Stimulated activated naive B cell treated with anti-CD40 and anti-IgM and Interleukin-4, amounts not matched to agents 10 μg/mL and 1 μg/mL and 100 μg/mL, for 72 hours (primary cell): ENCODE measurements at places on chromosomes 1 and 21.

DNA sequence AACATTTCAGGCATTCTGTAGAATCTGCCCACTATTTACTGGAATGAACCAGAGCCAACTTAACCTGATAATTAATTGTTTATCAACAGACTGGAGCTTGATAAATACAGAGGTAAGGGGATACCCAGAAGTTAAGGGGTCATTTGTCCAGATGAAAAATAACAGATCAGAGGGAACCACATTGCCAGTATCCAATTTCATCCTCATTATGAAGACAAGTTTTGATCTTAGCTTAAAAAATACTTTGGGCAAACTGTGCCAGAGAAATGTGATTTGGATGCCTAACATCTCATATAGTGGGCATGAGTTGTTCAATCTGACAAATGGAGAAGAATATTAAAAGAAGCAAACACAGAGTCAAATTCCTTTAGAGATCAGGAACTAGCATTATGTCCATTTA is 63.7 kb downstream of the IFI44 start:
- no peak for DNase-seq

GRCh38 chr1:44911026-44911425 is 68.0 kb upstream of the PTCH2 start:
- DNase-seq = no peak

GRCh38 chr1:108082001-108082400 is 117.0 kb upstream of the VAV3 start:
- DNase-seq = no peak

DNA sequence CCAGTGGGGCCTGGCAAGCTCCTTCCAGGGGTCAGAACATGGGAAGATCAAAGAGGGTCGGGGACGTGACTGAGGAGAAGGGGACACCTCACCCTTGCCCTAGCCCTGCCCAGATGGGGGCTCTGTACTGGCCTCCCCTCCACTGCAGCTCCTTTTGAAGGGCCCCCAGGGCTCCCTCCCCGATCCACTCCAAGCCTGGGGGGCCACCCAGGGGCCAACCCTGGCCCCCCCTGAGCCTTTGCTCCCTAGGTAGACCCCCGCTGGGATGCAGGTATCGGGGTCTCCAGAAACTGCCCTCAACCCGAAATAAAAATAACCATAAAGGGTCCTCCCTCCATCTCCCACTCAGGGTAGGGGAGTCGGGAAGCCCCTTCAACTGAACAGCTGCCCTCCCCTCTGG is 37.4 kb upstream of the FAM131C start:
- DNase-seq = no peak

GRCh38 chr21:34888569-34889319 is 160.4 kb downstream of the RUNX1 start:
- DNase-seq = peak; percentile 82

DNA sequence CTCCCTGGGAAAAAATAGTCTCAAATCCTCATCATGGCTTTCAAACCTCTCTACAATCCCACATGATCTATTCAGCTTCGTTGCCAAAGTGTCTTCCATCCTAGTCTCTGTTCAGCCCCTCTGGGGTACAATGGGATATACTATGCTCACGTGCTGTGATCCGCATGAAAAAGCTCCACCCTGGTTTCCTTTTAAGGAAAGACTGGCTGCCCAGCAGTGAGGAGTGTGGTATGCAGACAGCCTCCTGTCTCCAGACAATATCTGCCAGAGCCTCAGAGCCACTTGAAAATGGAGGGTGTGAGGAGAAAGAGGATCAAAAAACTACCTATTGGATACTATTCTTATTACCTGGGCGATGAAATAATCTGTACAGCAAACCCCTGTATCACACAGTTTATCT is 194.5 kb downstream of the LHX8 start:
- no peak for DNase-seq

DNA sequence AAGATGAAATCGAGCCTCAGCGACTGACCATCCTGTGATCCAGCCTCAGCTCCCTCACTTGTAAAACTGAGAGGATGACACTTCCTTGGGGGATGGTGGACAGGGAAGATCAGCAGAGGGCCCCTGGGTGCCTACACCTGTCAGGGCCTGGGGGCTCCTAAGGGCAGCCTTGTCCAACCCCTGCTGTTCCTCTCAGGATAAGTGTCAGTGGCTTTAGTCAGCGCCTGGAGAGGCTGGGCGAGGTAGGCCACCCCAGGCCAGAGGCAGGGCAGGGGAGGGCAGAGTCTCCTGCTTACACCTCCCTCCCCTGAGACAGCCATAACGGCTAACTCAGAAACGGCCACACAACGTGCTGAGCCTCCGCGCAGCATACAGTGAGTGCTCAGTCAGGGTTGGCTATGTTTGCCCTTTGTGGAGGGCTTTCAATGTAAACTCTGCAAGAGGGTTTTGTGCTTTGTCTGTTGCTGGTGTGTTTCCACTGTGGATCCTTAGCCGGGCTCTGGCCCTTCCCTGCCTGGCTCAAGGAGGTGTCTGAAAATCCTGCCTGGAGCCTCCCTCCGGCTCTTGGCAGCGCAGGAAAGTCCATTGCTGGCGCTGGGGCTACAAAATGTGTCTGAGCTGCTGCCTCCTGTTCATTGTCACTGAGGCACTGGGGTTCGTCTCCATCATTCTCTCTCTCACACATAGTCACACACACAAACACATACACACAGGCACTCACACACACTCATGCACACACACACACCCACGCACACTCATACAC is 588.4 kb downstream of the PTPRU start:
- DNase-seq = no peak

GRCh38 chr1:199944986-199945385 is 82.5 kb upstream of the NR5A2 start:
- no peak for DNase-seq

DNA sequence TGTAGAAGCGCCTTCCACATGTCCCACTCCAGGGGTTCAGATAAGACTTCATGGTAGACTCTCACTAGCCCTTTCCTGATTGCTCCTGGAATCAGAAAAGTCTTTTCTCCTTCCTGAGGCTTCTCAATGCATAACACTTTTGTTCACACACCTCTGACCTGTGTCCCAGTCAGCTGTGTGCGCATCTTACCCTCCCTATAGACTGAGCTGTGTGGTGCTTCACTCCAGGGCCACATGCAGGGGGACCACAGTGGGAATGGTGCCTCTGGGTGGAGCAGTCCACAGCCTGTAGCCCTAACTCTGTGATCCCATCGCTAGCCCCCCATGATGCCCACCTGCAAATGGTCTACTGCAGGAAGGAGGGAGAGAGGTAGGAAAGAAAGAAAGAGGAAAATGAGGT is 84.0 kb upstream of the TLR5 start:
- DNase-seq = no peak

DNA sequence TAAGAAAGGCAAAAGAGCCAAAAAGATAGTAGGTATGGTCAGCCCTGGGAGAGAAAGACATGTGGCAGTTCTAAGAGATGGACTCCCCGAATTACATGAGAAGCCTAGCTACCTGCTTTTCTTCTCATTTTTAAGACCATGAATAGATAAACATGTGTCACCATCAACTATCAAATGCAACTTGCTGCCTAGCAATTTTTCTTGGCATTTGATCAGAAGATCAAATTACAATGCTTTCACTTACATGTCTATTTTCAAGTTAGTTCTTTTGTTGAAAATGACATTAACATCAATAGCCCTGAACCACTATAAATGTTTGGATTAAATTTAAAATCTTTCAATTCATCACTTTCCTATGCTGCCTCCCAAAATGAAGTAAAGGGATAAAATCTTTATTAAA is 212.3 kb downstream of the HHIPL2 start:
- DNase-seq = no peak

GRCh38 chr21:41602531-41602930 is 94.6 kb upstream of the TMPRSS2 start:
- DNase-seq = no peak

GRCh38 chr1:91428182-91428798 is 23.7 kb upstream of the HFM1 start:
- DNase-seq = no peak

GRCh38 chr1:205141236-205142101 is 19.7 kb upstream of the RBBP5 start:
- peak; percentile 43 for DNase-seq

DNA sequence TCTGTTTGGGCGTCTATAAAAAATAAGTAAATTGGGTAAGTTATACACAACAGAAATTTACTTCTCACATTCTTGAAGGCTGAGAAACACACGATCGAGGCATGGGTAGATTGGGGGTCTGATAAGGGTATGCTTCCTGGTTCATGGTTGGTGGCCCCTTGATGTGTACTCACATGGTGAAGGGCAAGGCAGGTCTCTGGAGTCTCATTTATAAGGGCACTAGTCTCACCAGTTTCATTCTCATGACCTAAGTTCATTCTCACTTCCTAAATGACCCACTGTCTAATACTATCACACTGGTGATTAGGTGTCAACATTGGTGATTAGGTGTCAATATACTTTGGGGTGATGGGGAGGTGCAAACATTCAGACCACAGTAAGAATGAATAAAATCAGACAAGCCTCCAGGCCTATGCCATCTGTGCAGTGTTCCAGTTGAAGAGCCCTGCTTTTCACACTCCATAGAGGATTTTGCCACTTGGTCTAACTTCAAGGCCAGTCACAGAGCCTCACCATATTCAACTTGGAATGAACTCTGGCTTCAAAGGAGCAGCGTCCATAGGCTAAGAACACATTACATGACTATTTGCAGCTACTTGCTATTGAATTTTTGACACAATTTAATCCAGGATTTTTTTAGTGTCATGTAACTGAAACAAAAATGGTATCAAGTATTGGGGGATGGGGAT is 2.5 kb upstream of the GBP4 start:
- peak; percentile 37 for DNase-seq

DNA sequence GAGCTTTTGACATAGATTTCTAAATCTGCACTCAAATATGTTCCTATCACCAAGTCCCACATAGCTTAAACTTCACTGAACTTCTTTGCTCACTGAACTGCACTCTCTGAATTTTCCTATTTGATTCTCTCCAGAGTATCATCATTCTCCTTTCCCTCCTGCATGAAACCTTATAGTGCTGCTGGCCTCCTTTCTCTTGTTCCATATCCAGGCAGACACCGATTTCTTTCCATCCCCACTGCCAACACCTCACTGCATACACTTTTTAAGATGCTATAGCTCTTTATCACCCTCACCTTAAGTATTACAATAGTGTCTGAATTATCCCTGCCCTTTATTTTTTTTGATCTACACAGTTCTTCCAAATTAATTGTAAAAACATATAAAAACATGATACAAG is 3.1 kb upstream of the TRIM45 start:
- no peak for DNase-seq

- no peak for DNase-seq
Observed at GRCh38 chr1:10022656-10023055, 10.1 kb upstream of the UBE4B start.

- DNase-seq = no peak
Observed at GRCh38 chr1:98388441-98388840, 273.1 kb upstream of the SNX7 start.

- no peak for DNase-seq
Observed at GRCh38 chr1:85836736-85837135, 128.5 kb upstream of the ZNHIT6 start.

DNA sequence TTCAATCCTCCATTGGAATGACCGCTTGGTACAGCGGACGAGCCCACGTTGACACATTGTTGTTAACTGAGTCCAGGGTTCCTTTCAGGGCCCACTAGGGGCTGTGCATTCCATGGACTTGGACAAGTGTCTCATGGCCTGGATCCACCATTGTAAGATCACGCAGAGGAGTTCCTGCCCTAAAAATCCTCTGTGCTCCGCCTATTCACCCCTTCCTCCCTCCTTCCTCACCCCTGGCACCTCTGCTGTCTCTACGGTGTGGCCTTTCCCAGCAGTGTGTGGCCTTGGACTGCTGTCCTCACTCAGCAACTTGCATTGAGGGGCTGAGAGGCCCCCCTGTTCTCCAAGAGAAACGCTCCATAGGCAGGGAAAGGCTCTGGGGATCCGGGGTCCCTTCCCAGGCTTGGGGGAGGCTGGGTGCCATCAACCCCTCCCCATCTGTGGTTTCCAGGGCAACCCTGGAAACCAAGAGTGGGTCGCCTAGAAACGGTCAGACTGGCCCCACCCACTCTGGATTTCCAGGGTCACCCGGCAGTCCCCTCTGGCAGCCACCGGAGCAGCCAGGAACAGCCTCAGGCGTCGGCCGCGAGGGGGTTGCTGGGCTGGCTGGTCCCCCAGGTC is 50.9 kb downstream of the MEGF6 start:
- no peak for DNase-seq

- DNase-seq = no peak
Observed at GRCh38 chr1:173866413-173867115, 1.2 kb downstream of the GAS5 start.

GRCh38 chr1:56149761-56150160 is 429.6 kb downstream of the PLPP3 start:
- DNase-seq = no peak

DNA sequence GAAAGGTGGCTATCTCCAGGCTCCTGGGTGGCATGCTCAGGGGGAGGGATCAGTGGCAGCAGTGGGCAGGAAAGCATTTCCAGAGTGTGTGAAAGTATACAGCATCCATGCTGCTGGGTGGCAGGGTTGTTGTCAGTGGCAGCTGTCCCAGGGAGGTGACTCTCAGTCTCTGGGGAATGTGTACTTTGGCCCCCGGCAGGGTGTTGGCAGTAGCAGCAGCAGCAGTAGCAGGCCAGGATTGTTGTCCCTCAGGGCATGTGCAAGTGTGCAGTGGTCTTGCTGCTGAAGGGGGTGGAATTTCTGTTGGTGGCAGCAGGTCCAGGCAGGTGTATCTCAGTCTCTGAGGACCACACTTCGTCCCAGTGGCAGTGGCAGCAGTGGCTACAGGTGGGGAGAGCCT is 71.7 kb upstream of the GUCA2B start:
- DNase-seq = no peak

GRCh38 chr1:154666051-154666790 is 58.2 kb upstream of the ADAR start:
- no peak for DNase-seq
